ENCODE measurements at places on chromosomes 16 and 17.

- DNase-seq = no peak
These were observed 128.5 kb downstream of the SPACA3 start for GRCh38 chr17:33120103-33120502.

DNA sequence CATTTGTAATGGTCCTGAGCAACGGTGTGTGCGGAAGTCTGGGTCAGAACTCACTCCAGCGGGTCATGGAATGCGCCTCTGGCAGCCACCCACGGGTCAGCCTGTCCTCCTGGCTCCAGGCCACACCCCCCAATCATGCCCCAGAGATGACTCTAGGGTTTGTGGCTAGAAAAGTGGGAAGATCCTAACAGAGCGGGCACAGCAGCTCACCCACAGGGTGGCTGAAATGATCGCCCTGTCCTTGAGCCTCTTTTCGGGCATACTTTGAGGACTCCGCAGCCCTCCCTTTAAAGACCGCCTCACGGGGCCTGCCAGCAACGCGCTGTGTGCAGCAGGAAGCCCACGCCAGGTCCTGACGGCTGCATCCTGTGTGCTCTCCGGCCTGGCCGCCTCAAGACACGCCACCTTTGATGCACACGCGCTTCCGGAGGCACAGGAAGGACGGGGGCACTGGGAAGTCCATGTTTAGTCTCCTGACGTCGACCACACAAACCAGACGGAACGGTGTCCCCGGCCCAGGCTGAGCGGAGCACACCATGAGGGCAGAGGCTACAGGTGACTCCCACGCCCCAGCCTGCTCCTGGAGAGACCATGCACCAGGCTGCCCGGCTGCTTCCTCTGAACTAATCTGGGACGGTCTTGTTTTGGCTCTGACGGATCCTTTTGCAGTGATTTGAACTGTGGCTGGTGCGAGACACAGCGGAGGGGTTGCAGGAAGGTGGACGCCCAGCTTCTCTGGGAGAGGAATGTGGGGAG, 92.9 kb downstream of the TBC1D16 start:
- peak; percentile 62 for DNase-seq

GRCh38 chr17:78174346-78174869, 6.0 kb downstream of the SYNGR2 start:
- DNase-seq = peak; percentile 80

DNA sequence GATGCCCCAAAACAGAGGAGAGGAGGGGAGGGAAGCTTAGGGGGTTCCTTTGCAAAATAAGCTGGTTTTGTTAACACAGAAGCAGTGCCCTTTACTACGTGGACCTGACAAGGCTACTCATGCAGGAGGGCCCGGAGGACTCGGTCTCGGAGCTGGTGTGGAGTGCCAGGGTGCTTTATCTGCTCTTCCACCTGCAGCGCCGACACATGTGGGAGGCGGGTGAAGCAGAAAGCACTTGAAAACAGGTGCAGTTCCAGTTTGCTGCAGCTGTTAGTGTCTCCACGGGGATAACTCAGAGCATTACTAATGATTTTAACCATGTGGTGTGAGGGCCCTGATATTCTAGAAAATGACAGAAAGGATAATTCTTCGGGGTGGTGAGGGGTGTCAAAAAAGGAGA, 35.0 kb upstream of the MNT start:
- DNase-seq = no peak

DNA sequence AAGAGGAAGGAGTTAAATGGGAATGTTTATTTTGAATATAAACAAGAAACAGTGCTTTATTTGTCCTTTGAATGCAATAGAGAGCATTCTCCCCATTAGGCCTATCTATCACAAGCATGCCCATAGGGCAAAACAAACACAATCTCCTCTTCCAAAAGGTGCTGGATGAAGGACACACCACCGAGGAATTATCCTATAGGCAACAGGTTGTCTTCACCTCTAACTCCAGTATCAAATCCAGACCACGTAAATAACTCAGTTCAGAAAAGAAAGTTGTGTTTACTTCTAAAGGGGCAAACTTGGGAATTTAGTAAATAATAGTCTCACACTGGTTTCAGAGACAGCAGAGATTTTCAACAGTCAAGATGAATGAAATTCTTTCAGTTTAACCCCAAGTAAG, 83.7 kb upstream of the CLEC18B start:
- DNase-seq = no peak

DNA sequence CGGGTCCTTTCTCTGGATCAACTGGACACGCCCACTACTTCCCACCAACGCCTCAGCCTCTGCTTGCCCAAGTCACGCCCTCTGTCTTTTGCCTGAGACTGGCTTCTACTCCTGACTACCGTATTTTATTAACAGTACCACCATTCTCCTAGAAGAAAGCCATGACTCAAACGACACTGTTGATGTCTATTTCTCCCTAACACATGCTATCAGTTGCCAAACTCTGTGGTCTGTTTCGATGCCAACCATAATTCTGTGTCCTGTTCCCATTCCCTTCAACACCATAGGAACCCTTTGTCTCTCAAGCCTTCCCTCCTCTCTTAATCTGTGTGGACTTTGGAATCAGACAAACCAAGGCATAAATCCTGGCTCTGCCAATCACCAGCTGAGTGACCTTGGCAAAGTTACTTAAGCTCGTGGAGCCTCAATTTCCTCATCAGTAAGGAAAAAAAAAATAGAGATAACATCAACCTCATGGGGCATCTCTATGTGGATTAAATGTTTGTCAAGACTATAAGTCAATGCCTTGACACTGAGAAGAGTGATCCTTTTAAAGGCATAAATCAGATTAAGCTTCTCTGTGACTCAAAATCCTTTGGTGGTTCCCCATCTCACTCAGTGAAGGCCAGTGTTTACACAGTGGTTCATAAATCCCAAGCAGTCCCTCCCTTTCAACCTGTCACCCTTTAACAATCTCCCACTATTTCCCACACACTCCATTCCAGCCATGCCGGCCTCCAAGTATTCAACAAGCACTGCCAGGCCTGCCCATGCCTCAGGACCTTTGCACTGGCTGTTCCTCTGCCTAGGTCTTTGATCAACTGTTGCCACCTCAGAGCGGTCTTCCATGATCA, 45.6 kb downstream of the ERN1 start:
- DNase-seq = peak; percentile 29

DNA sequence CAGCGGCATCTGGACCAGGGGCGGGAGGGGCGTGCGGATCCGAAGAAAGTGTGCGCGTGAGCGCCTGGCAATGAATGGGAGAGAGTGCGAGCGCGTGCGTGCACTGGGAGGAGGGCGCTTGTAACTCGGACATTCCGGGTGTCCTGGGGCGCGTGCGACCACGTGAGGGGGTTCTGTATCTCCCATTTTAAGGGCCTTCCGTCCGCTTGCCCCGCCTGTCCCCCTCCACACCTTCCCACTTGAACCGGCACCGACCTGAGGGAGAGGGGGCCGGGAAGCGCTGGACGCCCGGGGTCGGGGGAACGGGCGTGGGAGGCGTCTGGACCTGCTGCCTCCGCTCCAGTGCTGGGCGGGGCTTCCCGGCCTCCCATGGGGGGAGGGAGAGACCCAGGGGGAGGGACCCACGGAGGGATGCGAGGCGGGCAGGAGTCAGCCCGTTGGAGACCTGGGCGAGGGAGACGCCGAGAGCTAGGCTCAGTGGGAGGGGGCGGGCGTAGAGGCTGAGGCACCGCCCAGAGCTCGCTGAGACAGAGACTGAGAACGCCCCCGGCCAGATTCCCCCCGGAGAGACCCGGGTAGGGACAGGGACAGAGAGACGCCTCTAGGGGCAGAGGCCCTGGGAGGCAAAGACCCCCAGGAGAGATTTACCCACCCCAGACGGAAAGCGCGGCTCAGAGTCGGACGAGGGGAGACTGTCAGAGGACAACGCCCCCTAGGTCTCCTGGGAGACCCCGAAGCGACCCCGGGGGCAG, at the start of gene KREMEN2:
Gene KREMEN2 (plus strand): TSS at position 553 of the 752 bp plus-strand sequence. CDS start 246 bp downstream, outside the sequence.
- DNase-seq = no peak

DNA sequence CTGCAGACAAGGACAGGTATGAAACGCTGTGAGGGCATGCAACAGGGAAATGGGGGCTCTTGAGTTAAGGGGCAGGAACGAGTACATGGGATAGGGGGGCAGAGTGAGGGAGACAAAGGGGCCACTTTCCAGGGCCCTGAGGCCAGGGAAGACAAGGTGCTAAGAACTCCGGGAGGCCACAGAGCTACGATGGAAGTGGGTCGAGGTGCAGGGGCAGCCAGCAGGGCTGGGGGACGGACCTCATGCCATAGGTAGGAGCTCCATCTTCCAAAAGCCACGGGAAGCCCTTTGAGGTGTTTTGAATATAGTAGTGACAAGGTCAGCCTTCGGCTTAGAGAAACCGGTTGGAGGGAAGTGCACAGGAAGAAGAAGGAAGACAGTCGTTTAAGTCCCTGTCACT, 35.6 kb downstream of the RBFOX3 start:
- no peak for DNase-seq

- DNase-seq = no peak
These were observed 14.0 kb downstream of the C16orf74 start for GRCh38 chr16:85736921-85737320.

DNA sequence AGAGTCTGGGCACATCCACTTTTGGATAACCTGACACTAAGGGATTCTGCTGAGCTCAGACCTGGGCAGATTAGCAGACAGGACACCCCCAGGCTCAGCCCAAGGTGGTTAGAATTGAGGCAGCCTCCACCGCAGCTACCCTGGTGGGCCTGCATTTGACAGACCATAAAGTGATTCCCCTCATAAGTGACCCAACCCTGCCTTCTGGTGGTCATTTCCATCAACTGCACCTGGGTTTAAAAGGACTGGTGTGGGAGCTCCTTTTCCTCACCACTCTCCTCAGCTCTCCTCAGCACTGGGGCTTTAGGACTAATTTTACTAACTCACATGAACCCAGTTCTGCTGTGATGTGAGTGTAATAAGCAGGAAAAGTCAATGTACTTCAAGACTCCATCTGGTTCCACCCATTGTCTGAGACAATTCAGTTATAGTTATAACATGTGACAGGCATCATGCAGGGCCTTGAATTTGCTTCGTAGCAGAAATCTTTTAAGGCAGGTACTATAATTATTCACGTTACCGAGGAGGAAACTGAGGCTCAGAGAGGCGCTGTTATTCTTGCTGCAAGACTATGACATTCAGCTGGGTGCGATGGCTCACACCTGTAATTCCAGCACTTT, 42.5 kb downstream of the MYH3 start:
- no peak for DNase-seq

GRCh38 chr17:68498479-68499326, 13.5 kb upstream of the PRKAR1A start:
- no peak for DNase-seq

DNA sequence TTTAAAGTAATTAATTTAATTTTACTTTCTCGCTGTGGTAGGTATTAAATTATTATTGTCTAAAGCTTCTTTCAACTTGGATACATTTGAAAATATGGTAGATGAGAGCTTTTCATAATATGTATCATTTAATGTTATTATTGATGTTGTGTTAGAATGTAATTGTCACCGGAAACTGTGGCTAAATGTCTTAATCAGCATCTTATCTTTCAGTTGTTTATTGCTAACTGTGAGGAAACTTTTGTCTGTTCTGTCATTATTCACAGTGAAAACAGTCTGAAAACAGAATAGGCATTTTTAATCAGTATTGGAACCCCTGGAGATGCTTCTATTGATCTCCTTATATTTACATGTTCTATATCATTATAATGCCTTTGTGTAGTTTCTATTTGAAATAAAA, 120.7 kb downstream of the STXBP4 start:
- no peak for DNase-seq

- DNase-seq = no peak
These were observed 202.4 kb downstream of the SEC14L1 start for GRCh38 chr17:77343031-77343800.

- peak; percentile 96 for DNase-seq
These were observed 7.6 kb upstream of the NXPH3 start for GRCh38 chr17:49567871-49568694.

DNA sequence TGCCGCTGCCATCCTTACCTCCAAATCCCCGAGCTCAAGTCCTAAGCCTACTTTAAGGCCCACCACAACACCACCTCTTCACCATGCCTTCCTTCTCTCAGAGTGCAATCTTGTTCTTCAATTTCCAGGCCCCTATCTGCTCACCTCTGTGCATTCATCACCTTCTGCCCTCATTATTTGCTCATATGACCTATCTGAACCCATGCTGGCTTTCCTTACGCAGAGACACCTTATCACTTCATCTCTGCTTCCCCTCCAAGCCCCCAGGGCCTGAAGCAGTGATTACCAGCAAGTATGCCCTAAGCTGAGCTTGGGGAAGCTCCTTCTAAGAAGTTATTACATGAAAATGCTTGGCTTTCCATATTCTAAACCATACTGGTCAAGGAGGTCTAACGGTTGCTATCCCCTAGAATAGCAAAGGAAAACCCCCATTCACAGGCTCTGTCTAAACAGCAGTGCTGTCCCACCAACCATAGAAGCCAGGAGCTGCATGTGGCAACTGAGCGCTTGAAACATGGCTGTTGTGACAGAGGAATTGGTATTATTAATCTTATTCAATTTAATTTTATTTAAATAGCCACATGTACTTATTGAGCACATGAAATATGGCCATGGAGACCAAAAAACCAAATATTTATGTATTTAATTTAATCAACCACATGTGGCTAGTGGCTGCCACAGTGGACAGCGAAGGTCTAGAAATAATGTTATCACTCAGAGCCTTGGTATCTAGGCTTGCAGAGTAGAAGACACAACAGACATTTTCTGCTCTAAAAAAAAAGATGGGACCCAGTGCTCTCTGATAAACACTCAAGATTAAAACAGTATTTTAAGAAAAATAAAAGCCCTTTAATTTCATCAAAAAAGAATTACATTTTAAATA, 13.9 kb downstream of the USP7 start:
- DNase-seq = no peak

- DNase-seq = no peak
These were observed 57.0 kb downstream of the GAS7 start for GRCh38 chr17:10141436-10141835.

DNA sequence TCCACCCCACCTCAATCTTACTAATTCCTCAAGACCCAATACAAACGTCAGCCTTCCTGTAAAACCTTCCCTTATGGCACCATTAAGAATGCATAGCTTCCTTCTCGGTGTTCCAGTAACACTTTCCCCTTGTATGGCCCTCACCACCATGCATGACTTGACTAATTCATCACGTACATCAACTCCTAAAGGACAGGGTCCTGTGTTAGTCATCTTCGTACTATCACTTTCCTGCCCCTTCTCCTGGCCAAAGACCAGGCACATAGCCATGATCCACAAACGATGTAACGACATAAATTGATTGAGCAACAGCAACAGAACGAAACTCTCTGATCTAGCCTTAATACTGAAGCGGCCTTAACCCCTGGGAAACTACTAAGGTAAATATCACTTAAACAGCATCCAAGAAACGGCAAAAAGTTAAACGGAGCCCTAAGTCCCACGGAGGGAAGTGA, 612 bp downstream of the PSMD12 start:
- DNase-seq = no peak

- no peak for DNase-seq
These were observed 26.4 kb downstream of the NPTX1 start for GRCh38 chr17:80449930-80450576.

GRCh38 chr17:78341559-78342448, 18.1 kb downstream of the SOCS3 start:
- DNase-seq = peak; percentile 90

GRCh38 chr17:60395508-60396065, 3.7 kb upstream of the USP32 start:
- no peak for DNase-seq

GRCh38 chr16:15785386-15786059, 71.3 kb downstream of the MYH11 start:
- DNase-seq = no peak

All from tibial artery (tissue), 4 donors.